Left renal cortex interstitium (tissue), 4 donors: ENCODE measurements at places on chromosomes 12 and 14. TPM values are rescaled to one million over a fixed set of nuclear protein-coding genes. Genes with fewer than 3 reads are reported as not detected.

Gene MED13L
- polyA plus RNA-seq: 66.8 TPM

DNA sequence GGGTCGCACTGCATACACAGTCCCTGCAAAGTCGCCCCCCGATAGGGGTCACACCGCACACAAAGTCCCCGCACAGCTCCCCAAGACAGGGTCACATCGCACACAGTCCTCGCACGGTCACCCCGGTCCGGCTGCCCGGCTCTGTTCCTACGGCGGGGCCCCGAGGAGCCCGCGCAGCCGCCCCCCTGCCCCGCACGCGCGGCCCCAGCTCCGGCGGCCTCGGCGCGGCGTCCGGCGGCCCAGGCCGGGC, 300 bp downstream of the SSH1 start:
- no peak for DNase-seq

Gene SETD1B
- polyA plus RNA-seq: 22.2 TPM

GRCh38 chr12:105921872-105922669, 216.7 kb downstream of the NUAK1 start:
- DNase-seq: no peak

DNA sequence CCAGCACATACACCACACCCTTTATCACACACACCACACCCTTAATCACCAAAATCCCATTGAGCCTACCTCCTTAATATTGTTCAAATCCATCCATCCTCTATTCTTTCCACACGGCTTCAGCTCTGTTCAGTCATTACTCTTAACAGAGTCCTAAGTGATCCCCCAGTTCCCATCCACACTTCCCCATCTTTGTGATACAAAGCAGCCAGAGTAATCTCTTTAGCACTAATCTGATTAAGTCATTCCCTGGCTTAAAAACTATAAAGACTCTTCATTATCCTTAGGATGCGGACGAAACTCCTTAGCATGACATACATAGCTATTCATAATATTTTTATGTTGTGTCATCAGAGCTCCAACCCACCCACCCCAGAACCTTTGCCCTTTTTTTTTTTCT, 14.7 kb upstream of the MFAP5 start:
- DNase-seq: no peak

Gene GDF11
- 29.2 TPM for polyA plus RNA-seq

Gene BDKRB2
- polyA plus RNA-seq: 2.9 TPM

Gene RARG
- 27.5 TPM for polyA plus RNA-seq

GRCh38 chr12:106139422-106140171, 843 bp upstream of the NUAK1 start:
- no peak for DNase-seq

DNA sequence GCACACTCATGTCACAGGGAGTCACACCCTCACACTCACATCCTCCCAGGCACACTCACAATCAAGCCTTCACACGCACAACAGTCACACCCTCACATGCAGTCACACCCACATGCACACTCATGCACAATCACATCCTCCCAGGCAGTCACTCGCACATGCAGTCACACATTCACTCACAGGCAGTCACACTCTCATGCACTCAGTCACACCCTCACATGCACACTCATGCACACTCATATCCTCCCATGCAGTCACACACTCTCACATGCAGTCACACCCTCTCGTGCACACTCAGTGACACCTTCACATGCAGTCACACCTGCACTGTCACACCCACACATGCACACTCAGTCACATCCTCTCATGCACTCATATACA, 12.3 kb downstream of the TMEM179 start:
- no peak for DNase-seq

- DNase-seq: no peak
Measured at GRCh38 chr12:87274594-87275245, 754.5 kb downstream of the C12orf50 start.

DNA sequence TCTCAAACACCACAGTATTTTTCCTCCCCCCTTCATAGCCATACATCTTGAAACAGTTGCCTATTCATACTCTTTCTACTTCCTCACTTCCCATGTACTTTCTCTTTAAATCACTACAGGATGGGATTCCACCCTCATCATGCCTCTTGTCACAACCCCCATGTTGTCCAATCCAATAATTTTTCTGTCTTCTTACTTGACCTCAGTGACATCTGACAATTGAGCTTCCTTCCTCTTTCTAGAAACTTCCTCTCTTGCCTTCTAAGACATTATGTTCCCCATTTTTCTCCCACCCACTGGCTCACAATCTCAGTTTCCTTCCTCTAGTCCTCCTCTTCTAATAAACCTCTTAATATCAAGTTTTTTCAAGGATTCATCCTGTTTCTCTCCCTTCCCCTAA, 5.3 kb downstream of the C2CD5 start:
- DNase-seq: no peak

DNA sequence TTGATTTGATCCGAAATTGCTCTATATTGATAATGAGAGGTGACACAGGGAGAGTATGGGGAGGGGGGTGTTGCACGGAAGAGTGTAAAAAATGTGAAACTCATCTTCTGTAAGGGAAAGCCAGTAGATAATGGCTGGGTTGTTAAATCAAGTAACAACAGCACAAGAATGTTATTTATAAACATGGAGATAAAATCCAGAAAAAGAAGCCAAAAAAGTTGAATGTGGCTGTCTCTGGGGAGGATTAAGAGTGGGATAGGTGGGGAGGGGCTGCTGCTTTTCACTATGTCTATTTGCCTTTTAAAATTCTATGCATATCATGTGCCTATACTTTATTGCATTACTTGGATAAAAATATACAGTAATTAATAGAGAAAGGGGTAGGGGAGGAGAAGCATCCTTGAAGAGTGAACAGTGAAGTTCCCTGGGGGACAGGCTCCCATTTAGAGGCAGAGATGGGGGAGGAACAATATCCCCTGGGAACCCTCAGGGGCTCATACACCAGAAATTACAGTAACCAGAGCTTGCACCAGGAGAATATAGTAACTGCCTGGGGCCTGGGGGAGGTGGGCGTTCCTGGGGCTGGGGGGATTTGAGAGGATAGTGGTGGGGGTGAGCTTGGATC, 39.2 kb upstream of the ANKRD9 start:
- DNase-seq: no peak

Gene IL26
- polyA plus RNA-seq: not detected

GRCh38 chr12:6626654-6627283, 9.0 kb downstream of the LPAR5 start:
- no peak for DNase-seq

DNA sequence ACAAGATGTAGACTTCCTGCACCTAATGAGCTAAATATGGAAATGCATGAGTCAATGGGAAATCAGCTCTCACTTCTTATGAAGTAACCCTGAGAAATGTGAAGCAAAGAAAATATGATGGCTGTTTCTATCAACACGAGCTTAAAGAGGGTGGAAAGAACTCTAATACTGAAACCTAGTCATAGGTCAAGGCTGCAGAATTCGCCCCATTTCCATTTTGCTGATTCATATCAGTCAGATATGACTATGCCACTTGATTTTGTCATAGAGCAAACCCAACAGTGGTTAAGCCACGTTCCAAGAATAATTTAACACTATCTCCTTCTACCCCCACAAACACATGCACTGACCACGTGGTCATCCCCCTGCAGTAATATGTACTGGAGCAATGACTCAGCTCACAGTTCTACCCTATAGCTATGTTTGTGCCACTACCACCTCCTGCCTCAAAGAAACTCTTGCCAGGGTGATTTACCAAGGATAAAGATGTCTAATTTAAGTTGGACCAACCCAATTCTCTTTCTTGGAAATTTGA, 157.5 kb downstream of the TMTC3 start:
- no peak for DNase-seq

GRCh38 chr14:34051966-34052657, 101.2 kb upstream of the EGLN3 start:
- DNase-seq: no peak

- DNase-seq: no peak
Measured at GRCh38 chr12:28800129-28800528, 348.9 kb upstream of the FAR2 start.

DNA sequence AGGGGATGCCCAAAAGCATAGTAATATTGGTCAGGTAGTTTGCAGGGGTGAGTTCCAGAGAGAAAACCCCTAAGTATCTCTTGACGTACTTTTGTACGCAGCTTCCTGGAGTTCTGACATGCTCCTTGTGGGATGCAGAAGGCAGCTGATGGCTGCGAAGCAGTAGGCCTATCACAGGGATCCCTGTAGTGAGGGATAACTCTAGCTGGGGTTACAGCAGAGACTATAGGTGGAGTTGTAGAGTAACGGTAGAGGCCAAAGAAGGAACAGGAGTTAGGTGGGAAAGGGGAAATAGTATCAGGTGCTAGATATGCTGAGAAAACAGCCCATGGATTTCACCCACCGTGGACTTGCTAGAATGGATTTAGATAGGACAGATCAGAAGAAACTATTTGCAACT, 37.3 kb downstream of the MGST1 start:
- no peak for DNase-seq

Gene GLT1D1
- polyA plus RNA-seq: 2.5 TPM

Gene ZC3H10
- polyA plus RNA-seq: 6.0 TPM

DNA sequence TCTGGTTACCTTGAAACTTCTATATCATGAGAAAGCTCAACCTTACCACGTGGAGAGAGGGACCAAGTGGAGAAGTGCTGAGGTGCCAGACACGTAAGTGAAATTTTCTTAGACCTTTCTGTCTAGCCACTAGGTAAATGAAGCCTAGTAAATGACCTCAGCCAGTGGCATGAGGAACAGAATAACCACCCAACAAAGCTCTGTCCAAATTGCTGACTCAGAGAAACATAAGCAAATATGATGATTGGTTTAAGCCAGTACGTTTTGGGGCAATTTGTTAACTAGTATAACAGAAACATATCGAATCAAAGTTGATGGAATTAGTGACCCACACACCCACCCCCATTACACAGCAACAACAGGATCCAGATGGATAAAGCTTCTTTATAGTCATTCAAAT, 75.2 kb upstream of the MAX start:
- no peak for DNase-seq

- DNase-seq: no peak
Measured at GRCh38 chr14:50225067-50225973, 6.1 kb downstream of the SOS2 start.

DNA sequence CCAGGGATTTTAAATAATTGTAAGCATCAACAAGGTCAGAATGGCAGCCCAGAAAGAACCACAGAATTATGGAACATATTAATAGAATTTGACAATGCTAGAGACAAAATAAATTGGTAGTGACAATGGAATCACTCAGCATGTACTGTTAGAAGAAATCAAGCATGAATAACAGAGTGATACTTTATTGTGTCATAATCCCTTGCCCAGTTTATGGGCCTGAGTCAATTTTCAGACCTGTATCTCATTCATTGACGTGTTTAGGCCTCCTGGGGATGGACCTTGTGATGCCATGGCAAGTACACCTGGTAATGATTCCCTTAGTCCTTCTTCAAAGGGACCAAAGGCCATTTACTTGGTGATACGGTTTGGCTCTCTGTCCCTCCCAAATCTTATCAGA, 12.8 kb upstream of the CCDC91 start:
- no peak for DNase-seq

Gene RHEBL1
- polyA plus RNA-seq: 1.5 TPM

Gene CLEC4A
- 2.3 TPM for polyA plus RNA-seq

DNA sequence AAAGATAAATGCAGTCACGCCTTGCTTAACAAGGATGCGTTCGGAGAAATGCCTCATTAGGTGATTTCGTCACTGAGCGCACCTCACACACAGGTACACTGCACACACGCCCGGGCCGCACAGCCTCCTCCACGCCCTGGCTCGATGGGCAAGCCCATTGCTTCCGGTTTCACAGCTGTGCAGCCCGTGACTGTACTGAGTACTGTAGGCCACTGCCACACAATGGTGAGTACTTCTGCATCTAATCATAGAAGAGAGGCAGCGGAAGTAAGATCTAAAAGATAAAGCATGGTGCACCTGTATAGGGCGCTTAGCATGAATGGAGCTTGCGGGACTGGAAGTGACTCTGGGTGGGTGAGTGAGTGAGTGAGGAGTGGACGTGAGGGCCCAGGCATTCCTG, 4.3 kb downstream of the RIMBP2 start:
- DNase-seq: no peak

DNA sequence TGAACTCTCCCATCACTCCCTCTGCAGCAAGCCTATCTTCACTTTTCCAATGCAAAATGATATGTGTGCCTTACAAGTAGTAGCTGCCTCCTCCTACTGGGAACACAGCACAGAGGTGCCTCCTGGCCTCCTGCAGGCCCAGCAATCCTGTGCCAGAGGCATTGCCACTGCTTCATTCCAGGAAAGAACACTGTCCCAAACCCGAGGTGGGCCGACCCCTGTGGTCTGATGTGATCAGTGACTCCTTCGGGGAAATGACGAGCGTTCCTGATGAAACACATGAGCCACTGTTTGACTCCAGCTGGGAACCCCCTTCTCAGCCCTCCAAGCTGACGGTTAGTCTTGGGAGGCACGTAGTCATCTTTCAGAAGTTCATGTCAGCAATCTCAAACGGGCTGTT, 19.5 kb downstream of the PSMC1 start:
- DNase-seq: no peak

Gene RNASE3
- polyA plus RNA-seq: 0.79 TPM

GRCh38 chr12:122969676-122970075, 3.4 kb upstream of the ABCB9 start:
- no peak for DNase-seq

- no peak for DNase-seq
Measured at GRCh38 chr12:132488127-132489077, 1.5 kb upstream of the FBRSL1 start.

Gene ZC2HC1C
- polyA plus RNA-seq: 7.1 TPM

Gene CAPZA3
- polyA plus RNA-seq: 0.69 TPM

- no peak for DNase-seq
Measured at GRCh38 chr14:72535485-72535884, 358.4 kb downstream of the DPF3 start.

Gene RNF212B
- 2.4 TPM for polyA plus RNA-seq

Gene SLC7A8
- polyA plus RNA-seq: 103 TPM

- no peak for DNase-seq
Measured at GRCh38 chr12:75995691-75996090, 35.9 kb downstream of the PHLDA1 start.

DNA sequence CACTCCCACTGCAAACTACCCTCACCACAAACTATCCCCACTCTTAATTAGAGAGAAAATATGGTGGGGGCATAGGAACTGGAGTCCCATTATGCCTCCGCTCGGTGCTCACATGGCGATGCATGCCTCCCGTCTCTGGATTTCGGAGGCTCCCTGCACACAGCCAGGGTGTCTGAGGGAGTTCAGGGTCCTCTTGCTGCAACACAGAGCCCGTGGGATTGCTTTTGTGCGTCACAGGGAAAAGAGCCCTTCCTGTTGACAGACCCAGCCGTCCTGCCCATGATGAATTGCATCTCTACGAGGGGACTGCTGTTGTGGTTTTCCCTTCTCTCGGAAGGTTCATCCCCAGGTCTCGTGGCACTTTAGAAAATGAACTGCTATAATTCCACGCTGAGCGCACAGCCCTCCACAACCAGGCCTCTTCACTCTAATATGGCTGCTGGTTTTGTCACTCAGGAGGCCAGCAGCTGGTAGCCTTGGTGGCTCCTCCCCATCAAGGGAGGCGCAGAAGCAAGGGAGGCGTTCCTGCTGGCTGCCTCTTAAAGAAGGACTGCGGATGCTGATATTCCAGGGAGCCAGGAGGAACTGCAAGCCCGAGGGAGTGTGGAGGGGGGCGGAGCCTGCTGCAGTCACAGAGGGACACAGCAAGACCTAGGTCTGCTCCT, 158.0 kb downstream of the KCNA5 start:
- DNase-seq: peak; percentile 19

- DNase-seq: no peak
Measured at GRCh38 chr12:82097877-82098276, 260.3 kb downstream of the CCDC59 start.
